ENCODE measurements at places on chromosomes 16 and 17.
A peak's percentile ranks its signal among the peaks of the same experiment; 100 is the strongest.

DNA sequence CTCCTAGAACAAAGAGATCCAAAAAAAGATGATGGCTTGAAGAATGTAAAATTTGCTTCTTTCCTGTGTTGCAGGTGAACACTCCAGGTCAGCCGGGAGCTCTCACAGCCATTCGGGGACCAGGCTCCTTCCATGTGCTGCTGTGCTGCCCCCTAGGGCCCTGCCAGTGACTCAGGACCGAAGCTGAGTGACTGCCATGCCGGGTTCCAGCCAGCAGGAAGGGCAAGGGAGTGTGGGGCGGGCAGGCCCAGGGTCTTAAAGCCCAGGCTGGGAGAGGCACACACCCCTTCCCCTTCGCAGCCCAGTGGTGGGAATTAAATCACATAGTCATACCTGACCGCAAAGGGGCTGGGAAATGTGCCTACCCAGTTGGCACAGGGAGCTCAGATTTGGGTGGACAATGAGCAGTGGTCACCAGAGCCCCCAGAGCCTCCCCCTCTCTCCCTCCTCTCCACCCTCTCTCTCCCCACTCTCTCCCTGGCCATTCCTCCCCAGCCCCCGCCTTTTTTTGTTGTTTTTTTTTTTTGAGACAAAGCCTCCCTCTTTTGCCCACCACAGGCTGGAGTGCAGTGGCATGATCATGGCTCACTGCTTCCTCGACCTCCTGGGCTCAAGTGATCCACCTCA, 11.5 kb downstream of the EPOP start:
- DNase-seq, result no peak

DNA sequence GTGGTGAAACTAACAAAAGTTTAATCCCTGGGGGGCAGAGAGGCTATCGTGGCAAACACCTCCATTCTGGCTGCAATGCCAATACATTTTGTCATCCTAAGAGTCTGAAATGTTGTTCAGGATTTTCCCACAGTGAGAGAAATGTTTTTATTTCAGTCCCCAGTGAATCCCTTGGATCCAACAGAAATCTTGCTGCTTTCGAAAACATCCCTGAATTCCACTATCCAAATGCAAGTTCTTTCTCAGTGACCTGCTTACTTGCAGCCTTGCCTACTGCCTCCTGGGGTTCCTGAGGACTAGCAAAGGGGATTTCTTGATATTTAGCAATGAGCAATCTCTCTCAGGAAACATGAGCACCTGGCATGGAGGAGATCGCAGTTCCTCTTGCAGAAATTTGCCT, 202.1 kb upstream of the IRX3 start:
- no peak for DNase-seq

DNA sequence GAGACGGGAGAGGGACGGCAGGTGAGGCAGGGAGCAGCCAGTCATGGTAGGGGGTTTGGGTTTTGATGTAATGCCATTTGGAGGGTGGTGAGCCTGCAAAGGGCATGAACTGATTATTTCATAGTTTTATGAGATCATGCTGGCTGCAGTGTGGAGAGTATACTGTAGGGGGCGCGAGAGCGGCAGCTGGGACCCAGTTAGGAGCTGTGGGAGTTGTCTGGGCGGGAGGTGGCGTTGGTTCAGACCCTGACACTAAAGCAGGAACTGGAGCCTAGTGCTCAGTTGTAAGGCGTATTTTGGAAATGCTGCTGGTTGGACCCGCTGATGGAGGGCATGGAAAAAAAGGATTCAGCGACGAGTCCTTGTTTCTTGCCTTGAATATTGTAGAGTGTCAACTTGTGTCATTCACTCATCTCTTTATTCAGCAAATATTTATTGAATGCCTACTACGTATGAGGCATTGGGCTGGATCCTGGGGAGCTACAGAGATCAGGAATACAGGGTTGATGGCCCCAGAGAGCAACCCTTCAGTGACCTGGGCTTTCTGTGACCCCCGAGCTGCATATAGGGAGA, 23.7 kb upstream of the KDM8 start:
- DNase-seq, result peak; percentile 66

DNA sequence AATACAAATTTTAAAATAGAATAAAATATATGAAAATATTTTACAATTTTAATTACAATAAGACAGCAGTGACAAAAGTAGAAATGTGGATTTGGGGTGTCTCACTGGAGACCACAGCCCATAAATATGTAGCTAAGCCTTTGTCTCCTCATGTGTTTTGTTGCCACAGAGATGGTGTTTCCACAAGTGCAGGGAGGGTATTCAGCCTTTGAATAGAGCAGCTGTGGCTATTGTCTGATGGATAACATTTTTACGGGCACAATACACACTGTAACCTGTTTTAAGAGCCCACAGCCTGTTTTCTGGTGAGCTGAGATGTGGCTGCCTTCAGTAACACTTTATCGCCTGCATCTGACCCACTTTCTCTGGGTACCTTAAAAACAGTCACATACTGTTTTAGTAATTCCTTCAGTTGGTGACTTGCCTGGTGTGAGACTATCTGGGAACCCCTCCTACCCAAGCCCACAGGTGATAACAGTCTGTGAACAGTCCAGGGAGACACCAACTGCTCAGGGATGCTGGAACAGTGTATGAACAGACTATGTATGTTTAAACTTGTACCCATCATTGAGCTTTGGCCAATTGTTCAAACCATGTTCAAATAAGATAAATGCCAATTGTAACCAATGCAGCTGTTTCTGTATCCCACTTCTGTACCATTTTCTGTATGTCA, 7.8 kb upstream of the AHSP start:
- no peak for DNase-seq

- DNase-seq, result no peak
These were observed at the start of gene SEZ6L2 for GRCh38 chr16:29899516-29900101. Gene SEZ6L2, minus strand, starts transcription at chr16:29899550. Its CDS starts 531 bp downstream, at chr16:29899019.

All from GM18507 (cell line).